Activated CD4-positive, alpha-beta T cell treated with anti-CD3 and anti-CD28 coated beads, Interleukin-2, amount 10 ng/mL, durations not matched to agents 7 days and 5 days (primary cell): ENCODE measurements at places on chromosomes 6 and 20. TPM values are rescaled to one million over a fixed set of nuclear protein-coding genes. Genes with fewer than 3 reads are reported as not detected.
A peak's percentile ranks its signal among the peaks of the same experiment; 100 is the strongest.

- no peaks in the 10 kb centered on the region for H3K4me1 ChIP-seq
- no peak for DNase-seq
- H3K27ac ChIP-seq = no peak overlapping the region
- no peak overlapping the region for H3K4me3 ChIP-seq
These were observed 93.7 kb downstream of the MTHFD1L start for GRCh38 chr6:150959166-150959565.

- H3K27ac ChIP-seq = no peak overlapping the region
- H3K36me3 ChIP-seq = no peaks in the 10 kb centered on the region
- no peak for DNase-seq
- H3K27me3 ChIP-seq = no peaks in the 10 kb centered on the region
These were observed 541.7 kb upstream of the FLRT3 start for GRCh38 chr20:14879020-14879697.

DNA sequence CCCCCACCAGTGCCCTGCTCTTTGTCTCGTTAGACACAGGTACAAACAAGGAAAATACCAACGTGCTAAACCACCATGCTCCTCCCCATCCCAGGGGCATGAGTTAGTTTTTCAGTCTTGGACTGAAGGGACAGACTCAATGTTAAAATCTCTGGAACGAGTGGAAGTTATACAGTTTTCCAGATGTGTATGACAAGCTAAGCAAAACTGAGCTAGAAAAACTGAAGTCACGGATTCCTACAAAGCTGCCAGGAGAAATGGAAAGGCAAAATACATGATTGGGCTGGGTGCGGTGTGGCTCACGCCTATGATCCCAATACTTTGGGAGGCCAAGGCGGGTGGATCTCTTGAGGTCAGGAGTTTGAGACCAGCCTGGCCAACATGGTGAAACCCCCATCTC, 34.3 kb upstream of the QKI start:
- no peaks in the 10 kb centered on the region for H3K36me3 ChIP-seq
- DNase-seq = no peak
- no peak overlapping the region for H3K4me3 ChIP-seq
- H3K4me1 ChIP-seq = no peaks in the 10 kb centered on the region

DNA sequence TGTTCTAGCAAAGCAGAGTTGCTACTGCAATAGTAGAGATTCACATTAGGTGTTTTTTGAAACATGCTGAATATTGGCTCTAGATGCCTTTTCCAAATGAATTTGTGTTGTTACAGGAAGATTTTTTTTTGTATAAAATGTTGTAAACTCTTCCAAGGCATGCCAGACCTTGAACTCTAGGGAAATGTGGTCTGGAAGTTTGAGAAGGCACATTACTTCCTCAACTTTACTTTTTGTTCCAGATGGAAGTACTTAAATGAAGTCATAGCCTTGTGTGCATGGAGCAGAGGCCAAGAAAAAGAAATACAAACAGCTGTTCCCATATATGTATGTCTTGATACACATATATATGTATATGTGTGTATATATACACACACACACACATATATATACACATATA, 585.7 kb upstream of the MARCKS start:
- no peaks in the 10 kb centered on the region for H3K4me1 ChIP-seq
- no peak overlapping the region for H3K27ac ChIP-seq
- DNase-seq = no peak
- no peaks in the 10 kb centered on the region for H3K27me3 ChIP-seq
- no peak overlapping the region for H3K4me3 ChIP-seq

- no peaks in the 10 kb centered on the region for H3K4me1 ChIP-seq
- H3K4me3 ChIP-seq = no peak overlapping the region
- H3K27ac ChIP-seq = no peak overlapping the region
These were observed 669.4 kb upstream of the CITED2 start for GRCh38 chr6:140043762-140044378.

- H3K27ac ChIP-seq = peak overlapping the region; percentile 37
- peak overlapping the region; percentile 65 for H3K4me3 ChIP-seq
- no peaks in the 10 kb centered on the region for H3K27me3 ChIP-seq
- H3K4me1 ChIP-seq = peaks cover 3% of the 10 kb centered on the region
- peak; percentile 8 for DNase-seq
These were observed 1760.2 kb upstream of the DEFB115 start for GRCh38 chr20:29497261-29497671.

The CST1 gene
- total RNA-seq = not detected

The GUCA1A gene
- not detected for total RNA-seq

The SAMD3 gene
- 50.9 TPM for total RNA-seq

The PTK7 gene
- 1.3 TPM for total RNA-seq

The LZTS3 gene
- 0.65 TPM for total RNA-seq
